ENCODE measurements at places on chromosomes 5 and 9.

DNA sequence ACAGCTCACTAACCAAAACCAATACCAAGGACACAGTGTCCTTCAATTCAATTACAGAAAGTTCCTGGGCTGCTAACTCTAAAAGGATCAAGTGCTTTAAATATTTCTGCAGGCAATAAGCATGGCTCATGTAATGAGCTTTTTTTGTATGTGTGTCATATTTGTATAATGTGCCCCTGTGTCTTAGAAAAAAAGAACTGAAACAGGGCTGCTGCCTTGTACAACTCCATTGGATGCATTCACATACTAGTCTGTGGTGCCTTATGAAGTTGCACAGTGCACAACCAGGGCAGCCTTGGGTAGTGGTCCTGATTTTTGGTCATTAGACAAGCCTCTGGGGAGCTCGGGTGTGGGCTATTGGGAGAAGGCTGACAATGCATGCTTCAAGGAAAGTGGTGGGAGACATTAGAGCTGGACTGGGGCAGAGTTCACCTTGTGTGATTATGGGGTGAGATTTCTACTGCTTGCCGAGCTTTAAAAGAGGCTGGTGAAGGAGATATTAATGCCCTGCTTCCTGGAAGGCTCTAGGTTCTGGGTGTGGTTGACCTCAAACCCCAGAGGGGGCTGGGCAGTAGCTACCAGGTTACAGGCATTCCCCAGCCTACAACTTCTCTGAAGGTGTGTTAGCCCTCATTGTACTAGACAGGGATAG lies 3.6 kb upstream of the CPEB4 start:
- DNase-seq = no peak

DNA sequence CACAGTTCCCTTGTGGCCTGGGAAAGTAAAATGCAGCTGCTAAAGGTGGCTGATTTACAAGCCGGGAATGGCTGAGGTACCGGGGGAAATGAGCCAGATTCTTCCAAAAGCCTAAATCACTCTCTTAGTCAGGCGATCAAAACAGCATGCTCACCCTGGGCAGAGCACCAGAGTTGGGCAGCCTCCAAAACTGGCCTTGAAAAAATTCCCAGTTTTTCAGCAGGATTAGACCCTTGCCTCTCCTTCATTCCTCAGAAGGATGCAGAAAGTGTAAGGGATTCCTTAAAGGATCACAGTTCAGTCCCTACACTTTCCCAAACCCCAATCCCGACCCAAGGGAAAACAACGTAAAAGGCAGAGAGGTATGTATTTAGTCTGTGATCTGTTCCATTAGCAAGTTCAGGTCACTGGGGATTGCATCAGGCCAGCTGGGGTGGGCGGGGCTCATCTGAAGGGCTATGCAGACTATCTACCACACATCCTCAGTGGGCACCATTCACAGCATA lies 16.9 kb downstream of the TMEM174 start:
- no peak for DNase-seq

DNA sequence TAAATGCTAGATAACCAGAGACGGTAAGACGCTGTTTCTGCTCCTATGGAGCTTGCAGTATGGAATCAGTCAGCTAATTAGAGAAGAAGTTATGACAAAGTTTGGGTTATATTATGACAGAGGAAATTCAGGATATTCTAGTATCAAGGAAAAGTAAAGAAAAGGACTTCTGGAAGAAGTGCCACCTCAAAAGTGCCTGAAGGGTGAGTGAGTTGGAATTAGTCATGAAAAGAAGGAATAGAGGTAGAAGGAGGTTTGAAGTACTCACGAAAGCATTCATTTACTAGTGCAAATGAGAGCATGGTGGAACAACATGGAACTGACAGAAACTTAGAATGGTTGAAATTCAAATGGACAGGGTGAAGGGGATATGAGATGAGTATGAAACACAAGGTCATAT lies 40.4 kb upstream of the MTAP start:
- DNase-seq = no peak

DNA sequence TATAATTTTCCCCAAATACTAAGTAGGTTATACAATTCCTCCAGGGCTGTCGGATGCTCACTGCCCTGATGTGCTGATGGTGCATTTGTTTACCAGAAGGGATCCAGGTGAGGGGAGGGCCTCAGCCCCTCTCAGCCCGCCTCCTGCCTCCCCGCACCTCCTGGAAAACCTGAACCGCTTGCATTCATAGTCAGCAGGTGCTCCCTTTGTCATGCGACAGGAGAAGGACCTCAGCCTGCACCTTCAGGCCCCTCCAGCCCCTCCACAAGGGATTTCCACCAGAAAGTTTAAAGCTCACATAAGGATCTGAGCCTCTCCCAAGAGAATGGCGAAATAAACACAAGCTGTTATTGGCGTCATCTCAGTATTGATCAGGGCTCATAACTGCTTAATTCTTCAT lies 36.5 kb upstream of the NTNG2 start:
- no peak for DNase-seq

GRCh38 chr9:34994900-34995669 lies 5.5 kb downstream of the DNAJB5 start:
- no peak for DNase-seq

- no peak for DNase-seq
These were observed 572.6 kb upstream of the CLINT1 start for GRCh38 chr5:158431369-158432029.

DNA sequence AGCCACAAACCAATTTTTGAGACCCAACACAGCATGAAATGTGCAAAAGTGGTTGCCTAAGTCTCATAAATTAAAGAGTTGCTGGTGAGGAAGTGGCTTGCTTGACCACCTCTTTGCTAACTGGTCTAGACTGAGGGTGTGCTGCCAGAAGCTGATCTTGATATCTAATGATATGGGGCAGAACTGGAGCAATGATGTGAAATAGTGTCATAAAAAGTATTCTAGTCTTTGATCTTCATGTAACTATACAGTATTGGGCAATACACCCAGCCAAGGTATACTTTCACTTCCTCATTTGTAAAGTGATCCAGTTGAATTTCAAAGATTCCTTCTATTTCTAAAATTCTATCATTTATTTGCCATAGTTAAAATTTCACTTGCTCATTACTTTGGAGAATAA lies 5.9 kb upstream of the YTHDC2 start:
- no peak for DNase-seq

DNA sequence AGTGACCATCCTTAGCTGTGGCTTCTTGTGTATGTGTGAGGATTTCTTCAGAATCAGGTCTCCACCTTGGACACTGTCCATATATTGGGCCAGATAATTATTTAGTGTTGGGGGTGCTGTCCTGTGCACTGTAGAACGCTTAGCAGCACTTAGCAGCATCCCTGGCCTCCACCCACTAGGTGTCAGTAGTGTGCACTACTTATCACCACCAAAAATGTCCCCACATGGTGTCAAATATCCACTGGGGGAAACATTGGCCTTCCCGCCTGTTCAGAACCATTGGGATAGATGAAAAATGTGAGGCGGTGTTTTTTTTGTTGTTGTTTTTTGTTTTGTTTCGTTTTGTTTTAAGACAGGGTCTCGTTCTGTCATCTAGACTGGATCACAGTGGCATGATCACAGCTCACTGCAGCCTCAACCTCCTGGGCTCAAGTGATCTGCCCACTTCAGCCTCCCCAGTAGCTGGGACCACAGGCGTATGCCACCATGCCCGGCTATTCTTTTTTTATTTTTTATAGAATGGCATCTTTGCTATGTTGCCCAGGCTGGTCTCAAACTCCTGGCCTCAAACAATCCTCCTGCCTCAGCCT lies 67.7 kb downstream of the TENT4A start:
- DNase-seq = no peak

- no peak for DNase-seq
These were observed 428.6 kb upstream of the TLE4 start for GRCh38 chr9:79143211-79143610.

DNA sequence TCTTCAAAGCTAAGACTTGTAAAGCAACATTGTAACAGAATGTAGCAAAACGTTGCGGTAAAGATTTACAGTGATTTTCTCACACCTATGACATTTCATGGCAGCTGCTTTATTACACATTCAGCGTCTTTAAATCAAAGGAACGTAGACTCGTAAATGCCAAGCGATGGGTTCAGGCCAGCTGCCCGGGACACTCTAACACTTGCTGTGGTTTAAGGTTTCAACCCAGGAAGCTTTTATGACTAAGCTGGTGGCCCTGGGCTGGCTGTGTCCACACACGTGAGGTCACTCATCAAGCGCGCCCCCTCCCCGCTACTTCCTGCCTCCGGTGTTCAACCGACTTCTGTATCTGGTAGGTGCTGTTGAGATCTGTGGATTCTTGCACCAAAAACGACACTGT lies 2.5 kb downstream of the SLC6A18 start:
- DNase-seq = no peak

GRCh38 chr5:32231929-32232328 lies 57.8 kb upstream of the GOLPH3 start:
- no peak for DNase-seq

DNA sequence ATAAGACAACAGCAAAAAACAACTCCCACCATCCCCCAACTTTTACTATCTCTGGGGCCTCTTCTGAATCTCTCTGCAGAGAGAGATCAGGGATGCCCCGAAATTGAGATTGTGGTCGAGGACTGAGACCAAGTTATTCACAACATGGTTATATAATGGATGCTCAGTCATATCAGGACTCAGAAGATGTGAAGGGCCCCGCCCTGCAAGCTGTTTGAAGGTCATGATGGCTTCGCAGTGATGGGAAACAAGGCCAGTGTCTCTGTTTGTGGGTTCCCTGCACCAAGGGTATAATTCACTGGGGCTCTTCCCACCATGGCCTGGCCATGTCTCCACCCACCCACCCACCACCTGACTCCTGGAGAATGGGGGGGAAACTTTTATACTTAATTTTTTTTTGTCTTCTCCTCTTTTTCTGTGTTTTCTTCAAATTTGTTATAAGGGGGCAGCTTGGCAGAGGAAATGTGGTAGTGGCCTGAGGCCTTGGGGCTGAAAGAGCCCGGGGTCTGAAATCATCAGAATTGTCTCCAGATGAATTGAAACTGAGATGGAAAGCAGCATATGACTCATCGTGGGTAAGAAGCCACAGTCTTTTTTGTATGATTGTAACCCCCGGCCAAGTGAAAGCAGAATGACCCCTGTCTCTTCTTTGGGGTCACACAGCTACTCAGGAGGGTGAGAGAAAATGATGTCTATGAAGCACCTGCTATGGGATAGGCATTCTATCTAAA lies 15.0 kb upstream of the TEX48 start:
- DNase-seq = no peak

DNA sequence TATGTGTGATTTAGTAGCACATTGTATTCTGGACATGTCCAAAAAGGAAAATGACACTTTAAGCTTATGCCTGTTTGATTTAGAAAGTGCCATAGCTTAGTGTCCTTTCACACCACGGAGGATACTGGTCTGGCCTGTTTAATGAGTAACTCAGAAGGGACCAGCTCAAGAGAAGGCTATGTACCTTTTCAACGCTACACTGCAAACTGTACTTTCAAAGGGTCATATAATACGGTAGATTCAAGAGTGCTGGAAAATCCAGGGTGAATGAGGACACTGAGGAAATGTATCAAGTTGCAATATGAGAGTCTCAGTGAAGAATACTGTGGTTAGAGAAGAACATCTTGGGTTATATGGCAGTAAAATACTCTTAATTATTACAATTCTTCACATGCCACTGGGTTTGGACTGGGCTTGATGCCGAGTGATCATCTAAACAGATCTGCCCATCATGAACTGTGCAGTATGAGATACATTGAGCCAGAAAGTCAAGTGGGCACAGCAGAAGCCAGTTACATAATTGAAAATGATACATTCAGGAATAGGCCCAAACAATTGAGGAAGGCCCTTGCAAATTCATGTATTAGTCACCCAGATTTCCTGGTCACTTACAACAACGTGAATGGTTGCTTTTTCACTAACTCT lies 1211.5 kb upstream of the CDH9 start:
- no peak for DNase-seq

- no peak for DNase-seq
These were observed 4.1 kb upstream of the PDGFRB start for GRCh38 chr5:150159741-150160179.

DNA sequence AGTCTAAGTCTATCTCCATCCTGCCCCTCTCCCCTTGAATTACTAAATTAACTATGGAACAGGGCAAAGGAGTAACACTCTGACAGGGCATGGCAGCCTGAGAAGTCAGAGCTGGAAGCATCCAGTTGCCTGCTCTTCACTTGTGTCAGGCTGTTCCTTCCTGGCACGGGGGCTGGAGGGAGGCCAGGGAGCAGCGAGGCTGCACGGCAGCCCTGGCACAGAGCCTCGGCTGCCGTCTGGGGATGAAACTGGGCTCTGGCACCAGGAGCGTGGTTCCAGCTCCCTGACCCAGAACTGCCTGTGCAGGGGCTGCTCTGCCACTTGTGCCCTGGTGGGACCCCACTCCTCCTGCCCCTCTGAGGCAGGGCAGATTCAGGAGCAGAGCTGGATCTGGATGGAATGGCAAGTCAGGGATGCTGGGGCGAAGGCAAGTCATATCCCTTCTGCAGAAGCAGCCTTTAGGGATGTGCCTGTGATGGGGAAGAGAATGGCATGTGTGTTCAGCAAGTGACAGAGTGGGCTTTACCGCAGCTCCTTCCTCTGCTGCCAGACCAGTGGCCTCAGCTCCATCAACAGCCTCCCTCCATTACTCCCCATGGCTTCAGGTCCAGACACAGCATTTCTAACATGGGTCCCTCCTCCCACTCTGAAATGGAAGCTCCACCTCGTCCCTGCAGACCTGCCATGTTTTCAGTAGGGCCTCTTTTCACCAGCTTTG lies 42.2 kb upstream of the PDE8B start:
- no peak for DNase-seq

DNA sequence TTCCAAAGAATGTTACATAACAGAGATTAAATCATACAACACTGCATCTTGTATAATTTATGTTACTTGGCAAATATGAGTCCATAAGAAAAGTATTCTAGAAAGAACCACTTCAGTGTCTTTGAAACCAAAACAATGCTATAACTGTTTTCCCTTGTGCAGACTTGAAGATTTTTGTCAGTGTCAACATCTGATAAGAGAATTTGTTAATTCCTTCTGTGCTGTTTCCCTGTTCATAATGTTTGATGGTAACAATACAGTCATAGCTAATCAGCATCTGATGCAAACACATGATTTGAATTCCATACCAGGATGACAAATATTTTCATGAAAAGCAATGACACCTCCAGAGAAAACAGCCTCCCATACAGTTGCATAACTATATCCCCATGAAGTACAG lies 306.8 kb downstream of the SEMA5A start:
- DNase-seq = no peak

DNA sequence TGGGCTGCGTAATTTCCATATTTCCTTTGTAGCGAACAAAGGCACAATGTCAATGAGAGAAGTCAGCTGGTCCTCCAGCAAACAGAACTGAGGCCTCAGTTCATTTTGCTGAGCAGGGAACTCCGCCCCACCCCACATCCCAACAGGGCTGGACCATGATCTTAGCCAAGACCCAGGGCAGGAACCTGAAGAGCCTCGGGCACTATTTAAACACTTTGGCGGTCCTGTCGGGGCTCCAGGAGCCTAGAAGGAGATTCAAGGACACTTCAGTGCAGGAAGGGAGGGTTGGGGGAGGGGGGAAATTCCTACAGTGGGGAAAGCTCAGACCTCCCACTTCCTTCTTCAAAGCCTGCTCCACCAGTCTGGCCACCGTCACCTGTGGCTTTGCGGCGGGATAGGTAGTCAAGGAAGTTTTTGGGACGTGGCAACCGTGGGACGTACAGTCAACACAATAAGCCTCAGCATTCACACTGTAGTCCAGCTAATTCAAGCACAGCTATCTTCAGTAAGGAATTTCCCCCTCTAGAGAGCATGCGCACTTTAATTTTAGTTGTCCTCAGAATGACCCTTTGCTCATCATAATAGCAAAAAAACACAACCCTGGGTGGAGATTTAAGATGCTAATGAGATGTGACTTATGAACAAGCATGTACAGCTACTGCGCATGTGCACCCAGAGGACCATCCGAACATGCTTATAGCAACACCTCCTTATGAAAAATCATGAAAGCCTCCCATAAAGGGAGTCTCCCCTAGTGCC lies 30.9 kb downstream of the S1PR3 start:
- DNase-seq = no peak
